ENCODE measurements at places on chromosomes 7 and 10.

- DNase-seq = no peak
Measured at GRCh38 chr10:44217274-44217820, 167.6 kb downstream of the CXCL12 start.

DNA sequence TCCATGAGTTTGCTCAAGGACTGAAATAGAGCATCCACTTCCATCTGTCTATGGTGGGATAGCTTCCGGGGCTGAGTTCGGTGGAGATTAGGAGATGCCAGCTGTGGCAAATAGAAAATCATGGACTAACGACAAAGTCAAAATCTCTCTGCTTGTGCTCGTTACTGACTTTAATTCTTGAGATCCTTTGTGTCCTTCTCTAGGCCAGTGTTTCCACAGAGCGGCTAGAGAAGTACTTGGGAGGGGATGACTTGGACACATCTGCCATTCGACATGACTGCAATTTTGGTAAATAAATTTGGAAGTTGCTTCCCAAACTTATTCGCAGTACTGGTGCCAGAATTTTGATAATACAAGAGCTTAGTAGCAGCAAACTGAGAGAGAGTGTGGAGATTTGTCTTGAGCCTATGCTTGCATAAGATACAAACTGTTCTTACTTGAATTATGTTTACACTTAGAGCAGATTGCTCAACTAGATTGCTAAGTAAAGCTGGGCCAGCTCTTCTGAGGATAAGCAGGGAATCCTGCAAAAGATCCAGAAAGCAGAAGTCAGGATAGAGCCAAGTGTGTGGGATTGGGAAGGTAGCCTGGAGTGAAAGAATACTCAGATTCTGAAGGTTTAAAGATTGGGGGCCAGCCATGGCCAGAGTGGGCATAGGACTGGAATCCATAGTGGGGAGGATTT, 27.6 kb downstream of the ABCC2 start:
- DNase-seq = no peak

DNA sequence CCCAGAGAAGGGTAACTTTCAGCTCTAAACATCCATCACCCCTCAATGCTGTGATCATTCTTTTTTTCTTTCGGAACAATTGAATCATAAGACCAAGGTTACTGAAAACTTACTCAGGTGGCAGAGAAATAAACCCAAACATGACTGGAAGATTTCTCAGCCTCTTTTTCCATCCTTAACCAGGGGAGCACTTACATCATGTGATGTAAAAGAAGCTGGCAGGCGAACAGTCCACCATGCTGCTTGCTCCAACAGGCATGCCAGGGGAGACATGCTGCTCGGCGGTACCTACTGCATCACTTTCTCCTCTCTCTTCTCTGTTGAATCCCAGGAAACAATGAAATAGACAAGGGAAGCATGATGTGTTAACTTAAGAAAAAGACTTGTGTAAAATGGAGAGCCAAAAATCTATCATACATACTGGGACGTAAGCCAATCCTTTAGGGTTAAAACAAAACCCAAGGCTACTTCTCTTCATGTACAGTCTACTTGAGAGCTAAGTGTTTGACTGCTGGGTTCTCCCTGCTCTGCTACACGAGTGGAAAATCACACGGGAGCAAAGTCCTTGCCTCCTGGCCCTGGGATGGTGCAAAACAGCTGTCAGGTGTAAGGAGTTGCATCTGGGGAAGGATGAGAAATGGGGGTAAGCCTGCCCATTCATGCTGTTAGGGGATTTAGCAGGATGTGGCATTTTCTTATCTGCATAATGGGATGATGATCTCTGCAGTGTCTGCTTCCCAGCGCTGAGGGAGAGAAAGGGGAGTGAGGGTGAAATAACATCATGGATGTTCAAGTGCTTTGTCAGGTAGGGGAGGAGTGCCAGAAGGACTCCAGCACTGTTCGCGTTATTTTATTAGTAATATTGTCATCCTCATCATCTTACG, 64.3 kb upstream of the ZNF438 start:
- DNase-seq = no peak

GRCh38 chr10:49620286-49620810, 6.5 kb downstream of the CHAT start:
- DNase-seq = no peak

DNA sequence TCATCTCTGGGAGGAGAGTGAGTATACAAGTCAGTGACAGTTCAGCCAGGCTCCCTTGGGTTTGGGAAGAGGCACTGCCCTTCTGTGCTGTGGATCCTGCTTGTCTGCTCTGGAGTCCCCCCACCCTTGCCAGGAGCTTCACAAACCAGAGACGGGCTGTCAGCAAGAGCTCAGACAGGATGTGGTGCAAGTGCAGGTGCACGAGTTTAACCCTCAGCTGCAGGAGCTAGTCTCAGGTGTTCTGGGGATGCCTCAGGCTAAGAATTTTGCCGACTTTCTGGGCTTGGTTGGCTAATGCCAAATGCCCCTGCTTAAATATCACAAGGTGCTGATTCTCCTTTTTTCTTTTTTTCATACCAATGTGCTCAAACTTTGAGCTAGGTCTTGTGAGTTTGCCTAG, 22.3 kb downstream of the ZNF783 start:
- no peak for DNase-seq

- no peak for DNase-seq
Measured at GRCh38 chr7:46446151-46446550, 525.1 kb upstream of the IGFBP3 start.

Measured in ureter (tissue), 1 donor.